Effector memory CD8-positive, alpha-beta T cell (primary cell): ENCODE measurements at places on chromosomes 2 and 18.
A peak's percentile ranks its signal among the peaks of the same experiment; 100 is the strongest.

DNA sequence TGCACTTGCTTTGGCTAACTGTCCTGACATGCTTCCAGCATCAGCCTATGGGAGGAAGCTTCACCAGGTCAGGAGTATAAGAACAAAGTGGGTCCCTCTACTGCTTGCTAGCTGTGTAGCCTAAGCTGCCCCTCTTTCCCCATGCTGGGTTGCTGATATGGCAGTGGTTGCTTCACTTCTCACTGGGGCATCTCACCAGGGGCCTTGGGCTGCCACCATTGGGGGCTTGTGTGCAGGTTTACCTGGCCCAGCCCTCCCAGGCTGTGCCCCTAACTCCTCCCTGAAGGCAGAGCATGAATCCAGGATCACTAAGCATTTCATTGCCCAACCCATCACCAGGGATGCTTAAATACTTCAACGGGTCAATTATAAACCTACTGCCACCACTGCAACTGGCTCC, 817.1 kb upstream of the TMEFF2 start:
- DNase-seq: no peak

GRCh38 chr2:61759718-61760117, 94.1 kb downstream of the FAM161A start:
- DNase-seq: no peak

- DNase-seq: peak; percentile 100
Observed at GRCh38 chr18:62522504-62523254, at the start of gene ZCCHC2. Gene ZCCHC2 (plus strand): TSS chr18:62523025. CDS start chr18:62523425, 400 bp downstream.

DNA sequence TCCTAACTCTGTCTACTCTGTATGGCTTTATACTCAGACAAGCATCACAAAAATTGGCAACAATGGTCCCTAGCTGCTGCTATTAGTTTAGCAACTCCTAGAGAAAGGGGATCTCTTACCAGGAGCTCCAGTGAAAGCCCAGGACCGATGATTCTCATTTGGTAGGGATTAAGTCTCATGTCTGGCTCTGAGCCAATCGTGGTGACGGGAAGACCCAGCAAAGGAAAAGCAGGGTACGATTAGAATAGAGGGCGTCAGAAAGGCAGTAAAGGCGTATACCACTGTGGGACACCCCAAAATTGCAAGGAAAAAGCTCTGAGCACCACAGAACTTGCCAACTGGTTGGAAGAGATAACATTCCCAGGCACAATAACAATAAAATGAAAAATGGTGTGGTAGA, 129.5 kb downstream of the MTCL1 start:
- no peak for DNase-seq

DNA sequence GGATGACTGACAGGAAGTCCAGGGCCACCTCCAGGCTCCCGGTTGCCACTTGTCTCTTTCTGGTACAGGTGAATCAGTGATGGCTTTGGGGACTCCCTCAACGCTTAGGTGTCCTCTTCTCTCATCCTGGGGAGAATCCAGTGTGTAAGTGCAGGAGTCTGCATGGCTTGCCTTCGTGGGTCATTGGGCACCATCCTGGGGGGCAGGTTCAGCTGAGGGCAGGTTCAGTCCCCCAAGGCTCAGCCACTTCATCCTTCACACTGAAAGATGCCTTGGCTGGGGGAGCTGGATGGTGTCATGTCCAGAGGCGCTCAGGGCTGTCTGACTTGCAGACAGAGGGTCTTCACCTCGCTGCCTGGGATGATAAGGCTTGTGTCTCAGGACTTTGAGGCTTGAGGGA, 29.2 kb downstream of the SH3RF3 start:
- no peak for DNase-seq
